ENCODE measurements at places on chromosomes 12 and 14.

DNA sequence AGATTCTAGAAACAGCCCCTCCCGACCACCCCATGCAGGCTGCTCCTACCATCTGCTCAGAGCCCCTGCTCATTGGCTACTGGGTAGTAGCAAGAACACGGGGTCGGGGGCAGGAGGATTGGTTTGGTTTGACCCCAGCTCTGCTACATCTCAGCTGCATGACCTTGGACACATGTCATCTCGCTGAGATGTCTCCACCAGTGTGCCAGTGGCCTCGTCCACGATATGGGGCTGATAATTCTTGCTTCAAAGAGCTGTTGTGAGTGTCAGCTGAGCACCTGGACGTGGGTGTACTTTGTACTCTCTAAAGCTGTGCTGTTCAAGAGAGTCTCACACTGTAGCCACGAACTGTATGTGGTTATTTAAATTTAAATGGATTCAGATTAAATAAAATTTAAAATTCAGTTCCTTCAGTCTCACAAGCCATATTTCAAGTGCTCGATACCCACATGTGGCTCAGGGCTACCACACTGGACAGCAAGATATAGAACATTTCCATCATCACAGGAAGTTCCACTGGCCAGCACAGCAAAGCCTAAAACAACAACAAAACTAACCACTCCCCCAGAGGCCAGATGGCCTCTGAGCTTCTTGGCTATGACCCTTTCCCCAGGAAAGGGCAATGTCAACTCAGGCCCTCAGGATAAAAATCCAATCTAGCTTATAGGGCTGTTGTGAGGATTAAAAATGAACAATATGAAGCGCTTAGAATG lies 18.6 kb downstream of the LTBP2 start:
- DNase-seq, result no peak

- no peak for DNase-seq
Measured at GRCh38 chr12:108035372-108035771, 93.7 kb upstream of the WSCD2 start.

DNA sequence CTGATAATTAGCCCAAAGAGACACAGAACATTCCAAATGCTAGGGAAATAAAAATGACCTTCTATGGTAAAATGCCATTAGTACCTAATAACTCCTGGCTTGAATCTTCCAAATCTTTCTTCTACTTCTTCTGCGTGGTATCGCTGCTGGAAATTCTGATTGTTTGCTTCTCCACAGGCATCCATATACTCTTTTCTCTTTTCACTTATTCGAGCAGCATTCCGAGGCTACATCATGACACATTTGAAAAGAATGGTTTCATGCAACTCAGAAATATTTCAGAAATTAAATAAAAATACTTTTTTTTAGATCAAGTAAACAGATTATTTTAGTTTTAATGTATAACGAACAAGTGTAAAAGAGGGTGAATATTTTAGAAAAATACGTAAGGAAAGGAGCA lies 18.9 kb downstream of the ZCCHC8 start:
- DNase-seq, result no peak

GRCh38 chr14:80982711-80983110 lies 27.3 kb downstream of the TSHR start:
- no peak for DNase-seq

Measured in Panc1 (cell line).